Activated T-cell treated with anti-CD3 and anti-CD28 coated beads, Interleukin-2, amount 50 U/mL, for 1 hour (primary cell): ENCODE measurements at places on chromosomes 2 and 18.

- DNase-seq, result no peak
Measured at GRCh38 chr2:105786231-105787230, 41.8 kb downstream of the NCK2 start.

DNA sequence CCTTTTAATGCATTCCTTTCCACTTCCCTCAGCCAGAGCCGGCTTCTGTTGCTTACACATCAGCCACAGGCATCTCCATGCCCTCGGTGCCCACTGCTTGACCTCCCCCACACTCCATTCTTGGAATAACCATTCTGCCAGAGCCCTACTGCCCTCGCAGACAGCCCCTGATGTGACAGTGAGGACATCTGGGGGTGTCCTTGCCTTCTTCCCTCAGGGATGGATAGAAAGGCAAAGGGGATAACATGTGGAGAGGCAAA, 6.4 kb upstream of the NPPC start:
- DNase-seq, result no peak

DNA sequence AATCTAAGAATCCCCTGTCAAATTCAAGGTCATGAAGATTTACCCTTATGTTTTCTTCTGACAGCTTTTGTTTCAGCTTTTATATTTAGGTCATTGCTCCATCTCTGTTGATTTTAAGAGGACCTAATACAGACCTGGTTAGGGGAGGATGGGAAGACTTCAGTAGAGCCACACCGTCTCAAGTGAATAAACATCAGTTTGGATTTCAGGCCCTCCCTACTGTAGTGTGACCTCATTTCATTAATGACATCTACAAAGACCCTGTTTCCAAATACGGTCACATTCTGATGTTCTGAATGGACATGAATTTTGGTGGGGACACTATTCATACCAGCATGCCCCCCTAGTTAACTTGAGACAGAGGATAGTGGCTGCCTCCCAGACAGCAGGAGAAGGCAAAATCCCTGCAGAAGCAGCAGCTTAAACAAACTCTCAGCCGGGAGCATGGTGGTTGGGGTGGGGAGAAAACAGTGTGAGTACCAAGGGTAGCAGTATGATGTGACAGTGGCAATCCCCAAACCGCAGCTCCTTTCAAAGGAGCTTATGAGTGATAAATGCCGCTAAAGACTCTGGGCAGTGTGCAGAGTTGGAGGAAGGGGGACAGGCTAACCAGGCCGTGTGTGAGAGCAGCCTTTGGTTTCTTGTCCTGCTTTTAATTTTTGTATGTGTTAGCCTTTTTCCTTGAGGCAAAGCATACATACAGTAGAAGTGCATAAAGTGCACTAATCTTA, 65.9 kb upstream of the TNP1 start:
- DNase-seq, result no peak

- no peak for DNase-seq
Measured at GRCh38 chr2:45316576-45317338, 294.3 kb downstream of the SRBD1 start.

- DNase-seq, result no peak
Measured at GRCh38 chr2:228590681-228591080, 409.2 kb upstream of the SPHKAP start.

GRCh38 chr2:226426292-226426736, 373.3 kb downstream of the IRS1 start:
- DNase-seq, result no peak

DNA sequence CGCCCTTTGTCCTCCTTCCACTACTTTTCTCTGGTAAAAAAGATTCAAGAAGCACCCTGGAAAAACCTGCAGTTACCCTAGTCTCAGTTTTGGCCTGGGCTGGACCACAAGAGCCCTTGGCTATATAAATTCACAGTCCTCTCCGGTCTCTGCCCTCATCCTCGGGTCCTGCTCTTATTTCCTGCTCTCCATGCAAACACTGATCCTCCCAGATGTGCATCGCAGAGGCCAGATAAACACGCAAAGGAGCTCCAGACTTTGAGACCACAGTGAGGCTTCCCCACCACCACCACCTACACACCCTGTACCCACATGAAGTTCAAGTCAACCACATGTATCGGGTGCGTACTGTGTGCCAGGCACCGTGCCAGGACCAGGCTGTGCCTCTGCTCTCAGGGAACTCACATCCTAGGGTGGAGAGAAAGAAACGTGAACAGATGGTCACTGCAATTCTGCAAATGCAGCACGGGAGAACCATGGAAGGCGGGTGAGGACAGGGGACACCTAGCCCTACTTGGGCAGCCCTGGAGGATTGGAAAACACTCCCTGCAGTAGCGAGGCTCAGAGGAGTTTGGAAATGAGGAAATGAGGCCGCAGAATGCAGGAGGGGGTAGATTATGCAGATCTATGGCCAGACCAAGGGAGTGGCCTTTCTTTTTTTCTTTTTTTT, 7.4 kb downstream of the CTDSP1 start:
- peak; percentile 72 for DNase-seq

DNA sequence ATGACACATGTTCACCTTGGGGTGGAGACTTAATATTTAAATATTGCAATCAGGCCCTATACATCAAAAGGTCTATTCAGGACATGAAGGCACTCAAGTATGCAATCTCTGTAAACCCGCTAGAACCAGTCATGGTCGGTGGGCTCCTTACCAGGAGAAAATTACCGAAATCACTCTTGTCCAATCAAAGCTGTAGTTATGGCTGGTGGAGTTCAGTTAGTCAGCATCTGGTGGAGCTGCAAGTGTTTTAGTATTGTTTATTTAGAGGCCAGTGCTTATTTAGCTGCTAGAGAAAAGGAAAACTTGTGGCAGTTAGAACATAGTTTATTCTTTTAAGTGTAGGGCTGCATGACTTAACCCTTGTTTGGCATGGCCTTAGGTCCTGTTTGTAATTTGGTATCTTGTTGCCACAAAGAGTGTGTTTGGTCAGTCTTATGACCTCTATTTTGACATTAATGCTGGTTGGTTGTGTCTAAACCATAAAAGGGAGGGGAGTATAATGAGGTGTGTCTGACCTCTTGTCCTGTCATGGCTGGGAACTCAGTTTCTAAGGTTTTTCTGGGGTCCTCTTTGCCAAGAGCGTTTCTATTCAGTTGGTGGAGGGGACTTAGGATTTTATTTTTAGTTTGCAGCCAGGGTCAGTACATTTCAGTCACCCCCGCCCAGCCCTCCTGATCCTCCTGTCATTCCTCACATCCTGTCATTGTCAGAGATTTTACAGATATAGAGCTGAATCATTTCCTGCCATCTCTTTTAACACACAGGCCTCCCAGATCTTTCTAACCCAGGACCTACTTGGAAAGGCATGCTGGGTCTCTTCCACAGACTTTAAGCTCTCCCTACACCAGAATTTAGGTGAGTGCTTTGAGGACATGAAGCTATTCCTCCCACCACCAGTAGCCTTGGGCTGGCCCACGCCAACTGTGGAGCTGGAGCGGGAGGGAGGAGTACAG, 108.1 kb downstream of the XRCC5 start:
- DNase-seq, result no peak

DNA sequence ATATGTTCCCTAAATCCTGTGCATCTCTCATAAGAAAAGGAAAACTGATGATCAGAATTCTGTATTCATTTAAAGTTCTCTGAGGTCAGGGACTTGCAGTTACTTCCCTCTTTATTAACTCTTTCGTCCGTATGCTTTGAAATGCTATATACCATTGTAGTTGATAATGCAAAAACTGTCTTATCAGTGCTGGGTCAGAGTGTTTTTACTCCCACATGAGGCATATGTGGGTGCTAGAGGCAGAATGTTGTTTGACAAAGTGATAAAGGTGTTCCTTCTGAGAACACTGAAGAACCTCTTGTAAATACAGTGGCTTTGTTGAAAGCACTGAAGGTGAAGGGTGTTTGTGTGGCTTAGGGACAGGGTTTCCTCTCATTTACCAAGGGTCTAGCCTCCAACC, 136.5 kb upstream of the NFATC1 start:
- DNase-seq, result no peak

- peak; percentile 71 for DNase-seq
Measured at GRCh38 chr2:233059797-233060500, at the start of gene INPP5D. INPP5D (plus strand) TSS chr2:233060342; CDS start chr2:233060479, 137 bp downstream.

GRCh38 chr2:44687686-44688455, 253.6 kb upstream of the SIX3 start:
- no peak for DNase-seq

GRCh38 chr18:78151948-78152725, 827.5 kb upstream of the SALL3 start:
- no peak for DNase-seq

DNA sequence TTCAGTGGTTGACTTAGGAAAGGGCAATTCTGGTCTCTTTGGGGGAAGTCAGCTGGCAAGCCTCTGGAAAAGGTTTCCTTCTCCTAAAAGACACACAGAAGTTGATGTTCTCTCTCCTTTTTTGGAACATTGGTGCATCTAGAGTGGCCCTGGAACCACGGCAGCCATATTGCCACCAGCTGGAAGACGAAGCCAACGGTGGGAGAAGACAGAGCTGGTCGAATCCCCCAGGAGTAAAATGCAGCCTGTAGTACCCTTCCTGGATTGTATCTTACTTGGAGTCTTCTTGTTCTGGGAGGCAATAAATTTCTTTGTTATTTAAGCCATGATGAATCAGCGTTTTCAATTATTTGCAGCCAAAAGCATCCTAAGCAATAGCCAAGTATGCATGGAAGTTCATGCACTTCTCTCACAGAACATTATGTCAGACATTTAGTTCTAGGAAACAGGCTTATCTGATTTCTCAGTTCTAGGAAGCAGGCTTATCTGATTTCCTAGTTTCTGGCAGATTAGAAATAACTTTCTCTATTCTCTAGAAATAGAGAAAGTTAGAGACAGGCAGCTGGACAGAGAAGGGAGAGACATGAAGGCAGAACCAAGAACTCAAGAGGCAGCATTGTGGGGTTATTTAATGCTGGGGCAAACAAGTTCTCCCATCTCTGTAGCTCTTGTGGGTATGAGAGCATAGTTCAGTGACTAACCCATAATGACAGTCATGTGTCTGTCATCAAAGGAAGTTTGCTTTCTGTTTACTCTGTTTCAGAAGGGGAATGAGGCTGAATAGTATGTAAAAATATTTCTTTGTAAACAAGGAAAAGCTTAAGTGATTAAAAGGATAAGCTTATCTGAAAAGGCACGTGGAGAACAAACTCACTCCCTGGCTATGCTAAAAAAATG, 40.5 kb upstream of the NABP1 start:
- DNase-seq, result no peak

- no peak for DNase-seq
Measured at GRCh38 chr2:120509991-120510735, 164.2 kb downstream of the INHBB start.

GRCh38 chr18:4734903-4735302, 279.8 kb upstream of the DLGAP1 start:
- DNase-seq, result no peak

GRCh38 chr2:36392571-36393255, 37.1 kb downstream of the CRIM1 start:
- no peak for DNase-seq

GRCh38 chr18:45687621-45688020, 36.4 kb upstream of the SLC14A1 start:
- DNase-seq, result peak; percentile 39

DNA sequence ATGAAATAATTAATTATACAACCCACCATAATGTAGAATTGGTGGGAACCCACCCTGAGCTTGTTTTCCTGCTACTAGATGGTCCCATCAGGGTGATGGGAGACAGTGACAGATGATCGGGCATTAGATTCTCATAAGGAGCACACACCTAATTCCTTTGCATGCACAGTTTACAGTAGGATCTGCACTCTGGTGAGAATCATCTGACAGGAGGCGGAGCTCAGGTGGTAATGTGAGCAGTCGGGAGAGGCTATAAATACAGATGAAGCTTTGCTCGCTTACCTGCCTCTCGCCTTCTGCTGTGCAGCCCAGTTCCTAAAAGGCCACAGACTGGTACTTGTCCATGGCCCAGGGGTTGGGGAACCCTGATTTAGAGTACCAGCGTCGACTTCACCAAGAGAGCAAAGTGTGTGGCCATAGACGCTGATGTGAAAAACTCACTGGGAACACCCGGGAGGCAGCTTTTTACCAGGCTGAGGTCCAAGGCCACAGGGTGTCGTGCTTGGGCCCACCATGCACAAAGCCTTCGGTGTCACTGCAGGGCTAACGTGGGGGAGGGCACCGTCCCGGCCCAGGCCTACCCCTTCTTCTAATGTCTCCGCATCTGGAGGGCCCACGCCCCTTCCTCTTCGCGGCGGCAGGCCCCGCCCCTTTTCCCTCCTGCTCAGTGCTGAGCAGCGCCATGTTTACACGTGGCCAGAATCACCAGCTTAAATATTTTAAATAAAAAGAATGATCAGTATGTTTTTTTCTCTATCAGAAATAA, 296.8 kb upstream of the HDAC4 start:
- no peak for DNase-seq

DNA sequence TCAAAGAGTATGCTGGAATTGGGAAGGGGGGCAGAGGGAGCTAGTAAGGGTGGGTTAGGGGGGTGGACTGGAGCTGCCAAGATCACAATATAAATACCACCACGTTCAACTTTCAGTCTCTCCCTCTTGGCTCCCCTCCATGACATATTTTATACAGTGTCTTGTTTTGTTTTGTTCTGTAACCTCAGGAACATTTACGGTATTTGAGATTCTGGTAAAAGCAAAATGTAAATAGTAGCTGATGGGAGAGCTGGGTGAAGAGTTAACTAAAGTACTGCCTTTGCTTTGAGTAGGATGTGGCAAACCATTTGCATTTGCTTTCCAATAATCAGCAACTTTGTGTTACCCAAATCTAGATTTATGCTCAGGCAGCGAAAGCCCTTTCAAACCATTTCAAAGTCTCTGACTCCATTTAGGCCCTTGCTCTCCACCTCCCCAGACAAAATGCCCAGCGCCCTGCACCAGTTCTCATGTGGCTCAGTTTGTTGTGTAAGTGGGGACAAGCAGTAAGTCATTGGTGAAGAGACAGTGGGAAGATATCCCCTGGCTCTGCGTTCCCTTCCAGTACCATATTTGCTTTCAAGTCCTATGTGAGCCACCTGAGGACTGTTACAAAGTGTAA, 17.4 kb downstream of the IRS1 start:
- DNase-seq, result no peak

DNA sequence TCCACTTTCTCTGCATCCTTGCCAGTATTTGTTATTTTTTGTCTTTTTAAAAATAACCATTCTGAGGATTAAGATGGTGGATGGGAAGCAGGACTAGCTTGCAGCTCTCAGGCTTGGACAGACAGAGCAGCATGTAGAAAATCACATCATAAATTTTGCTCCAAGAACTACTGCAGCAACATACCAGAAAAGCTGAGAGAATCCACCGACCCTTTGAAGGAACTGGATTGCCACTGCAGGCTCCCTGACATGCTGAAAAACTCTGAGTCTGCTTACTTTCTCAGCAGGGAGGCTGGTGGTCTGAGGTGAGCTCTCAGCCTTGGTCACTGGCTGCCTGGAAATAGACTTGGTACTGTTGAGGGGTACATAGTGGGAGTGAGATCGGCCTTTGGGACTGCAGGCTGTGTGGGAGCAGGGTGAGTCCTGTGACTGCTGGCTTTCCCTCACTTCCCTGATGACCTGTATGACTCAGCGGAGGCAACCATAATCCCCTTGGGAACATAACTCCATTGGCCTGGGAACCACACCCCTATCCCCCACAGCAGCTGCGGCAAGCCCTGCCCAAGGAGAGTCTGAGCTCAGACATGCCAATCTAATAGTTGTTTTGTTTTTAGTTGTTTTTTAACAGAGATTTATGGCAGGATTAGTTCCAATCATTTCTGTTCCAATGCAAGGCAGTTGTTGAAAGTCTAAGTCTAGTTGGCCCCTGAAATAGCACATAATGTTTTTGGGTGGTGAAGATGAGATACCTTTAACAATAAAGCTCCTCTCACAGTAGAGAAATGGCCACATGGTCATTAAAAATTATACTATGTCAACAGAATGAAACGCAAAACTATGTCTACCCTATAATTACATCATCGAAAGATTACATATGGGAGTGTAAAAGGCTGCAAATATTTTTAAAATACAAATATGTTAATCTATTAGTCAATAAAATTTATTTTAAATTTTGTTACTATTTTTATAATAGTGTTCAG, 414.2 kb upstream of the CHAC2 start:
- no peak for DNase-seq
